ENCODE measurements at places on chromosomes 4 and X.

- DNase-seq = no peak
Observed at GRCh38 chr4:82677327-82677726, 115.5 kb upstream of the TMEM150C start.

DNA sequence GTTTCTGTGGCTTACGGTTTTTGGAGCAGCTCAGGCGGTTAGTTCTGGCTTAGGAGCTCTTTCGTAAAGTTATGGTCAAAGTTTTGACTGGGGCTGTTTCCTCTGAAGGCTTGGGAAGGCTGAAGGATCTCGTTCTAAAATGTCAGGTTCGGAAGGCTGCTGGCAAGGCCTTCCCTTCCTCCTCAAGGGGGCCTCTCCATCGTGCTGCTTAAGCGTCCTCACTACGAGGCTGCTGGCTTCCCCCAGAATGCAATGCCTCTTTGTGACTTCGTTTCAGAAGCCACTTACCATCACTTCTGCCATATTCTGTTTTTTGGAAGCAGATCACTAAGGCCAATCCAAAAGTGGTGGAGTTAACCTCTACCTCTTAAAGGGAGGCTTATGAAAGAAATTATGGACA lies 1196.4 kb upstream of the TENM3 start:
- DNase-seq = no peak

GRCh38 chrX:81229229-81229628 lies 27.3 kb downstream of the SH3BGRL start:
- DNase-seq = no peak

- no peak for DNase-seq
Observed at GRCh38 chr4:68152411-68152810, 22.7 kb upstream of the TMPRSS11F start.

GRCh38 chr4:165394275-165394674 lies 15.5 kb downstream of the CPE start:
- no peak for DNase-seq

DNA sequence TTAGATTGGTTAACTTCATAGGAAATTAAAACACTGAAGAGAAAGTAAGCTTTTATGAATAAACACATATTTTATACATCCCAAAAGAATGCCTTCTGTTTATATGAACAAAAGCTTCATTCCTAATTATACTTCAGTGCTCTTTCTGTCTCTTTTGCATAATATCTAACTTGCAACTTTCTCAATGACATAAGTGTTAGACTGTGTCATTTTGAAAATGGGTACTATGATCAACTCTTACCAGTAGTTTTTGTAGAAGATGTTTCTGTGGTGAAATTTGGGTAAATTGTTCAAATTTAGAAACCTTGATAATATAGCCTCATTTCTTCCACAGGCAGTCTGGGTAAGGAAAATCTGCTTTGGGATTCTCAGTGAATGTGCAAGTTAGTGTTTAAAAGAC lies 991.4 kb downstream of the CCSER1 start:
- DNase-seq = no peak

DNA sequence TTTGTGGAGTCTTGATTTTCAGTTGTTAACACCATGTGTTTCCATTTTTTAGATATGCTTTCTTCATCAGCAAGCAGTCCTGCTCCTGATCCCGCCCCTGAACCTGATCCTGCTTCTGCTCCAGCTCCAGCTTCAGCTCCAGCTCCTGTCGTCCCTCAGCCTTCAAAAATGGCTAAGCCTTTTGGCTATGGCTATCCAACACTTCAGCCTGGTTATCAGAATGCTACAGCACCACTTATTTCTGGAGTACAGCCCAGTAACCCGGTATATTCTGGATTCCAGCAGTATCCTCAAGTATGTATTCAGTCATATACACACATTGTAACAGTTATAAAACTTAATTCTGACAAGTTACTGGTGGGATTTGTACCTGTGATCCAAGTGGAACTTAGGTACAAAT lies 60.9 kb downstream of the SEC24B start:
- DNase-seq = no peak

DNA sequence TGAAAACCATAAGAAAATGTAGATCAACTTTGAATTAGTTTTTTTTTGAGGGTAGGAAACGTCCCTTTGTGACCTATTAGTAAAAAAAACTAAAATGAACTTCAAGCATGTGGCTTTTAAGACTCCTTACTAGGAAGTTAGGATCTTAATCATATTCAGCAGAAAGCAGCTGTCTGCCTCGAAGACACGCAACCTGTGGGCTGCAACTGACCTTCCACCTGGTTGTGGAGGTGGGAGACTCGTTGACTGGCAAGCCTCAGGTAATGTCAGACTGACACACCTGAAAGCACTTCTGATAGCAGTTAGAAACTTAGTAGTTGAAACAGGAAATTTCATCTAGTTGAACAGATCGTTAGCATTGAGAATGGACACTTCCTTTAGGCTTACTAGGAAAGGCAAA lies 37.4 kb downstream of the CCNG2 start:
- no peak for DNase-seq

- no peak for DNase-seq
Observed at GRCh38 chr4:21347142-21347541, 601.4 kb downstream of the KCNIP4 start.

- DNase-seq = no peak
Observed at GRCh38 chr4:3502941-3503936, 29.0 kb downstream of the LRPAP1 start.

- no peak for DNase-seq
Observed at GRCh38 chrX:80556148-80556547, 135.9 kb downstream of the TENT5D start.

GRCh38 chrX:68922013-68922412 lies 93.2 kb downstream of the EFNB1 start:
- no peak for DNase-seq

DNA sequence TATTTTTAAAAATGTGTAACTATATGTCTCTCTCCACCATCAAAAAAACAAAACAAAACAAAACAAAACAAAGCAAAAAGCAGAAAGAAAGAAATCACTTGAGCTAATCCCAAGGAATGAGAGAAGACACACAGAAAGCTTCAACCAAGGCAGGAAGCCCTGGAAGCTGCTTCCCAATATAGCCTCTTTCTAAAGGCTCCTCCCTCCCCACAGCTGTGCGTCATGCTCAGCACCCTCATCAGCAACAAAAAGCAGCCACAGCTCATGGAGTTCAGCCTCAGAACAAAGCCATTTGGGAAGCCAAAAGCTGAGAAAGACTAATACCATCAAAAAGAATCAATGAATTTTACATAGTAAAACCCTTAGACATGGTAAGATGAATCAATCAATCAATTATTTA lies 501.6 kb upstream of the SMIM31 start:
- no peak for DNase-seq

GRCh38 chrX:56802428-56802827 lies 73.4 kb downstream of the NBDY start:
- DNase-seq = no peak

- no peak for DNase-seq
Observed at GRCh38 chr4:183178201-183178600, 79.1 kb downstream of the WWC2 start.

DNA sequence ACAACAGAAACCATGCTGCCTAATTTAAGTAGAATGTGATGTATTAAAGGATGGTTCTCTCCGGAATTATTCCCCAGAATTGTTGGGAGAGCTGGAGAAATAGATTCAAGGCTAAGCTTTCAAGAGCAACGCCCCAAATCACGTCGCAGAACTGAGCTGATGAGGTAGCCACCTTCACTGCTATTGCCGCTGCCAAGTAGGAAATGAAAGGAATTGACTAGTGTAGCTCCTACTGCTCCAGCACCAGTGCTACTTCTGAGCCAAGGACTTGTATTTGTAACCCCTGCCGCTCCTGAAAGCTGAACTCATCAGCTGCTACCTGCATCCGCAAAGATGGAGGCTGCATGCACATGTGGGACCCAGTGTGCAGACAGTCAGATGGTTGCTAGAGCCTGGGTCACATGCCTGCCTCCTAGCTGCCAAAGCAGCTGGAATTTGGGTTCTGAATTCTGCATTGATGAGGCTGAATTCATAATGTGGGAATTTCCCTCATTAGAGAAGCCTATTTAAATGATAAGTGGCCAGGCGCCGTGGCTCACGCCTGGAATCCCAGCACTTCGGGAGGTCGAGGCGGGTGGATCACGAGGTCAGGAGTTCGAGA lies 173.9 kb downstream of the PDGFRA start:
- no peak for DNase-seq

GRCh38 chrX:149939655-149939904 lies 1.3 kb upstream of the EOLA2 start:
- no peak for DNase-seq

DNA sequence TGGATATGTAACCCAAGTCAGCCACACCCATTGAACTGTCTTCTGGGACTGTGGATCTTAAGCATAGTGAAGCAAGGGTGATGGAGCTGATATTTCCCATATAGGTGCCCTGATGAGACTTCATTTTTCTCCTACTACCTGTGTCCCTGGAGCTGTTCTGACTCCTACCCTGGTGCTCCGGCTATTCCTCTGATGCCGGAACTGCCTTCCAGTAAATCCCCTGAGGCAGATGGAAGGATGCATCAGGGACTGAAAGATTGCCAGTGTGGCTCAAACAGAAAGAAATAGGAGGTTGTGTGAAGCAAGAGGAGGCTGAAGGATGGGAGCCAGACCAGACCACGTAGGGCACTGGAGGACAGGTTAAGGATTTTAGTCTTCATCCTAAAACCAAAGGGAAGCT lies 74.7 kb downstream of the HOPX start:
- no peak for DNase-seq

- DNase-seq = peak; percentile 29
Observed at GRCh38 chr4:6732441-6733357, 16.7 kb downstream of the BLOC1S4 start.

DNA sequence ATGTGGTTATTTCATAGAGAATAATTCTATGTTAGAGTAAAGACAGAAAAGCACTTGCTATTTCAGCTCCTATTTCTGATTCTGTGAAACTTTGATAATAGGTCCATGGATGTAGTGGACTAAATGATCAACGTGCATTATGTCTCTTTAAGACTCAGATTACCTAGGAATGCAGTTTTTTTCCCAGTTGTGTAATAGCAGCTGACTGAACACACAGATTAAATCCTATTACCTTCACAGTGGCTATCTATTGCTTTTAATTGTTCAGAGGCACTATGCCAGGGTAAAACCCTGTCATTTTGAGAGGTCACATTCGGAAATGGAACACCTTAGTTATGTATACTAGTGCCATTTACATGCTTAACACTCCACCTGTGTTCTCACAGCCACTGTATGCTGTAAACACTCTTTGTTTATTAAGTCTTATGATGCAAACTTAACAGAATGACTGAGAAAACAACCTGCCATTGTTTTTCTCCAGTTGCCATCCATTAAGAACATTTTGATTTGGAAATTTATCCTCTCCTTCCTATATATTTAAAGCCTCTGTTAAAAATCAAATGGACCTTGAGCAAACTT lies 70.5 kb downstream of the HPGD start:
- no peak for DNase-seq

DNA sequence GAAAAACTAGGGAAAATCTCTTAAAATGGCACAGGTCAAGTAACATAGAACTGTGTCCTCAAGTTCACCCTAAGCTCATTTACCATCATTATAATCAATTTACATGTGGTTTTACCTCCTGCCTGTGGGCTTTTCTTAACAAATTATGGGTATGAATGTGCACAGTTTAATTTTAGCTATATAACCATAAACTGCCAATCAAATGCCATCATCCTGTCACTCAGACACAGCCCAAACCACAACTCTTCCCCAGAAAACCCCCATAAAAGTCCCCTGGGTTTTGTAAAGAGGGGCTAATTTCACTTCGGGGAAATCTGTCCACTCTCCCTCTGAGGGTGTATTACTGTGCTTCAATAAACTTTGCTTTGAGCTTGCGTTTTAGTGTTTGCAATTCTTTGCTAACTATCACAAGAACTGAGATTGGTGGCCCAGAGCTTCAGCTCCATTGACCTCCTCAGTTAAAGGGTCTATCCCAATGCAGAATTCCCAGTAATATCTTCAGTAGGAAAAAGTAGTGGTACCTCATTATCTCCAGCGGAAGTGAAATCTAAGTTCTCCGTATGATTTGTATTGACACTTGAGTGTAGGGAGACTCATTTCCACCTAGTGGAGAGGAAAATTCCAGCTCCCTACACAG lies 394.6 kb downstream of the SPOCK3 start:
- no peak for DNase-seq

DNA sequence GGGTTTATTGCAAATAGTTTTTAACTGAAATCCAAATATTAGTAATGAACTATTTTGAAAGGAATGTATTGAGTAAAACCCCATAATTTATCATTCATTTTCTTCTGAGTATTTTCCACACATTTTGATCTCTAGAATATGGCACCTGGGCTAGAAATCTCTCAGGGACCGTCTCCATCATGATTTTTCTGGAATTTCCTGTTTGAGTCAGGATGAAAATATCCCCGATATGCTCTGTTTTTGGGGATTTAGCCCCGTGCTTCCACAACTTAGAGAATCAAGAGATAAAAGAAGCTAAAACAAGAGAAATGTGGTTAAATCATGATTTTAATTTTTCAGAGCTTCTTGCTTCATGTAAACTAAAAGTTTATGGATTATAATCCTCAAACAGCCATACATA lies 114.2 kb downstream of the SPCS3 start:
- DNase-seq = no peak

GRCh38 chrX:372856-373640 lies 13.7 kb downstream of the PPP2R3B start:
- no peak for DNase-seq

- DNase-seq = no peak
Observed at GRCh38 chrX:47226071-47226470, 6.7 kb upstream of the USP11 start.

GRCh38 chrX:150092549-150092948 lies 154.3 kb upstream of the EOLA2 start:
- no peak for DNase-seq

GRCh38 chr4:4437798-4438470 lies 51.0 kb downstream of the NSG1 start:
- DNase-seq = no peak

DNA sequence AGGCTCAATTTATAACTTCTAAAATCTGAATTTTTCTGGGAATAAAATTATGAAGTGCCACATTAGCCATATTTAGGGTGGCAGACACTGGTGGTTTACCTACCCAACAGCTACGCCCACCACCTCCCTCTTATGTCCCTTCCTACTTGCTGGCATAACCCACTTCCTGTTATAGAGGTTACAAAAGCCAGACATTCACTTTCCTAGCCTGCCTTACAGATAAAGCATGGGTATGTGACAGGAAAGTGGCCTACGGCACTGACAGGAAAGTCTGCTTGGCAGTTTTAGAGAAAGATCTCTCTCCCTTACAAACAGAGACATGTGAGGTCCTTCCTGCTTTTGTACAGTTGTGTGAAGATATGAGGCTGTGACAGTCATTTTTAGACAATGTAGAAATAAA lies 12.4 kb downstream of the DDX53 start:
- DNase-seq = no peak

GRCh38 chr4:101307899-101308298 lies 39.4 kb downstream of the PPP3CA start:
- DNase-seq = no peak

DNA sequence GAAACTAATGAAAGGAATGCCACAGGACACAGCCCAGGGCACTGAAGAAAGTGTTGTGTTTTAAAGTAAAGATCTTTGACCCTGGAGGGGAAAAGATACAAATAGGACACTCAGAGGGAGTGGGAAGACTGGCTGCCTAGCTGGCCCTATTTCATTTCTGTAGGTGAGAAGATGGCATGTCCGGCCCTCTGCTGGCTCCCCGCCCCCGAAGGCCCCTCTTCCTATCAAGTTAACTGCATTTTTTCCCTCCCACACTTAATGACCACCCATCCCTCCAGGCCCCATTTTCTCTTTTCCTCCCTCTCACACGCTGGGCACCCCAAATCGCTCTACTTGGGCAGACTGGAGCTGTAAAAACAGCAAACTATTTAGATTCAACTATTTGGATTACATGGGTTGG lies 5.5 kb upstream of the TRIM75 start:
- DNase-seq = no peak

Data from pulmonary artery endothelial cell (primary cell).